T-helper 1 cell (primary cell): ENCODE measurements at places on chromosomes 2 and 18.

DNA sequence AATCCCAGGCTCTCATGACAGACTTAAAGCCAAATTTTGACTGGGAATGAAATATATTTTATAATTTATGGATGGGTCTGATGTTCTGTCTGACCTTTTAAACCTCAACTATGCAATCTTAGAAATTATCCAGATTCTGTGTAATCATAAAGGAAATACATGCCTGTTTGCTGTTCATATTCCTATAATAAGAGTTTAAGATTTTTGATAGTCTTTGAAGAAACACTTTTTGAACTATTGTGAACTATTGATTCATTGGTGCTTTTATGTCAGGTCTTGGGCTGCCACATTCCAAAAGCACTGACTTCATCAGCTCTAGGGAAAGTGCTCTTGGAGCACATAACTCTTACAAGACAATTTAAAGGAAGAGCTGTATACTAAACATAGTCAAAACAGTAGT lies 64.2 kb downstream of the CCDC150 start:
- no peak for DNase-seq

GRCh38 chr2:171271971-171272436 lies 111.3 kb upstream of the TLK1 start:
- no peak for DNase-seq

DNA sequence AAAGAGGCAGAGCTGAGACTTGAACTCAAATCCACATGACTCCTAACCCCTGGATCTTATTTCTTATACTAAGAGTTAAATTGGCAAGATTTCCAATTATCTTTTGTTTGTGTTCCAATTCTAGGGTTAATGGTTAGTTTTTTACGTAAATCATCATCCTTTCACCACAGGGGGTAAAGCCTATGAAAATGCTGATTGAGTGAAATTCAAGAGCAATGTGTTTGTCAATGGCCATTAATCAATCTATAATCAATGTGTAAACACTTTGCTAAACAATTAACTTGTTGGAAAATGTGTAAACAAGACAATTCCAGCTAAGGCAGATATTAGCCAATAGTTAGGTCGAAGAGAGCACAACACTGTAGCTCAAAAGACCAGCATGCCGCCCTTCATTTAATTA lies 376.5 kb upstream of the ACVR2A start:
- no peak for DNase-seq

GRCh38 chr2:158546412-158547144 lies 89.8 kb downstream of the PKP4 start:
- no peak for DNase-seq

DNA sequence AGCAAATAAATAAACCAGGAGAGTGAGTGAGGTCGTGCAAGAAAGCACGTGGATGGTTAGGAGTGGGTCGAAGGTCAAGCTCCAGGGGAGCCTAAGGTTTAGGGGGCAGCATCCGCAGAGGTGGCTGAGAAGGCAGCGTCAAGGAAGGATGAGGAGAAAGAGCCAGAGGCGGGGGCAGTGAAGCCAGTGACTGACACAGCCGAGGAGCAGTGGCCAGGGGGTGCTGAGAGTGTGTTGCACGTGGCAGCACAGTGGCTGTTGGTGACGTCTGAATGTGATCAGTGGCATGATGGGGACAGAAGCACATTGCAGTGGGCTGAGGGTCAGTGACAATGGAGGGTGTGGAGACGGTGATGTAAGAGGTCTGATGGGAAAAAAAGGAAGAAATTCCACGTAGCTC lies 13.7 kb upstream of the FHL2 start:
- no peak for DNase-seq

GRCh38 chr2:226560325-226560724 lies 239.3 kb downstream of the IRS1 start:
- no peak for DNase-seq

DNA sequence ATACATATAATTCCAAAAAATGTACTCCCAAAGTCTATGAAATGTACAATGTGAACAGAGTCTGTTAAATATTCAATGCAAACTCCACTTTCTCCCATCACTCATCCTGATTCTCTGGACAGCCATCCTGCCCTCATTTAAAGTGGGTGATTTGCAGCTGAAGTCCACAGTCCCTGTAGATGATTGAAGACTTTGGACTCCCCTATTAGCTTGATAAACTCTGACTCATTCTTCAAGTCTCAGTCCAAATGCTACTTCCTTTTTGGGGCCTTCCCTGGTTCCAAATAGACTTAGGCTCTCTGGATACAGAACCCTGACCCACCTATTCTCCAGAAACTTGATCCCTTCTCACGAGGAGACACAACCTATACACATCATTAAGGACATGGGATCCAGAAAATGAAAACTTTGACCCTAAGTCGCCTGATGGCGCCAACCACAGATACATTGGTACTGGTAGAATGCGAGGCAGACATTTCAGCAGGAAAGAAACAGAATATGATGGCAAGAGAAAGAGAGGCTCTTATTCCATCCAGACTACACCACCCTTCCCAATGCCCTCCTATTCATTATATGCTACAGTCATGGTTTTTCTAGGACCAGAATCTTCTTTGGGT lies 122.7 kb downstream of the VIT start:
- DNase-seq = no peak

GRCh38 chr18:12911025-12911928 lies 27.2 kb upstream of the PTPN2 start:
- DNase-seq = peak; percentile 44
